ENCODE measurements at places on chromosomes 11 and 22. TPM values are rescaled to one million over a fixed set of nuclear protein-coding genes. Genes with fewer than 3 reads are reported as not detected.

The CCDC157 gene
- total RNA-seq: 4.5 TPM

The CADM1 gene
- 4.1 TPM for total RNA-seq

The RASSF10 gene
- not detected for total RNA-seq

The EXPH5 gene
- 0.05 TPM for total RNA-seq

The TUBA8 gene
- total RNA-seq: 0.91 TPM

The OR10W1 gene
- not detected for total RNA-seq

The FUT4 gene
- 3.2 TPM for total RNA-seq

The ANO9 gene
- total RNA-seq: not detected

The HTR3A gene
- total RNA-seq: not detected

The IGF2 gene
- 31.5 TPM for total RNA-seq

The TRIM51 gene
- not detected for total RNA-seq

The PUS3 gene
- total RNA-seq: 6.8 TPM

The TRIM48 gene
- not detected for total RNA-seq

The HDAC10 gene
- total RNA-seq: 30.4 TPM

DNA sequence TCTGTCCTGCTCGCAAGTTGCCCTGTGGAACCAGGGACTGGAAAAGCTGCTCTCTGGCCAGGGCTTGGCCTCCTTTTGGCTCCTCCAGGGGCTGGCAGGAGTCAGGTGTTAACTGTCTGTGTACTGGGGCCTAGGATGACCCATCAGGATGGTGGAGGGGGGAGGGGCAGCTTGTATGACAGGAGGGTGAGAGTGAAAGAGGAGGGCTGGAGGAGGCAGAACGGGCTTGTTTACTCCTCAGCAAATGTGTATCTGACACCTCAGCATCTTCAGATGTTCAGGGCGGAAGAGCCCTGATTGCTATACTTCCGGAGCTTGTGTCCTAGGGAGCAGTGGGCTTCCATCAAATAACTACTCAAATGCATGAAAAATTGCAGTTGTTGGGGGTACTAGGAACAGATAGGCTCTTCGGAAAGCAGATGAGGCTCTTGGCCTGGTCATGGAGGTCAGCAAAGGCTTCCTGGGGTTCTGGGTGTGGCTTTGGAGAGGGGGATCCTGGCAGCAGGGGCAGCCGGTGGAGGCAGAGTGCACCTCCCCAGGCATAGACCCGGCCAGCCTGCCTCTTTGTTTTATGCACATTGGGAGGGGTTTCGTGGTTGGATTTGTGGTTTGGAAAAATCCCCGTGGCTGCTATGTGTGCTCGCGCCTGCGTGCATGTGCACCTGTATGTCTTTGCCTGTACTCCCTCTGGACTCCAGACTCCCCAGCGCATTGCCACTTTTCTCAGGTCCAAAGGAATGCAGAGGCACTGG, 31.2 kb downstream of the CD82 start:
- no peak for DNase-seq

- peak; percentile 14 for DNase-seq
Observed at GRCh38 chr11:101127197-101127698, 2.4 kb downstream of the PGR start.

GRCh38 chr11:46238078-46238966, 39.1 kb upstream of the CREB3L1 start:
- DNase-seq: peak; percentile 67

DNA sequence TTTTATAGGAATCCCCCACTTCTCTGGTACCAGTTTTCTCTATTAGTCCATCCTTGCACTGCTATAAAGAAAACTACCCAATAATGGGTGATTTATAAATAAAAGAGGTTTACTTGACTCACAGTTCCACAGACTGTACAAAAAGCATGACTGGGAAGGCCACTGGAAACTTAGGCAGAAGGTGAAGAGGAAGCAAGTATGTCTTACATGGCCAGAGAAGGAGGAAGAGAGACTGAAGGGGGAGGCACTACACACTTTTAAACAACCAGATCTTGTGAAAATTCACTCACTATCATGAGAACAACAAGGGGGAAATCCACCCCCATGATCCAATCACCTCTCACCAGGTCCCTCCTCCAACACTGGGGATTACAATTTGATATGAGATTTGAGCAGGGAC, 68.9 kb upstream of the GNAZ start:
- no peak for DNase-seq

DNA sequence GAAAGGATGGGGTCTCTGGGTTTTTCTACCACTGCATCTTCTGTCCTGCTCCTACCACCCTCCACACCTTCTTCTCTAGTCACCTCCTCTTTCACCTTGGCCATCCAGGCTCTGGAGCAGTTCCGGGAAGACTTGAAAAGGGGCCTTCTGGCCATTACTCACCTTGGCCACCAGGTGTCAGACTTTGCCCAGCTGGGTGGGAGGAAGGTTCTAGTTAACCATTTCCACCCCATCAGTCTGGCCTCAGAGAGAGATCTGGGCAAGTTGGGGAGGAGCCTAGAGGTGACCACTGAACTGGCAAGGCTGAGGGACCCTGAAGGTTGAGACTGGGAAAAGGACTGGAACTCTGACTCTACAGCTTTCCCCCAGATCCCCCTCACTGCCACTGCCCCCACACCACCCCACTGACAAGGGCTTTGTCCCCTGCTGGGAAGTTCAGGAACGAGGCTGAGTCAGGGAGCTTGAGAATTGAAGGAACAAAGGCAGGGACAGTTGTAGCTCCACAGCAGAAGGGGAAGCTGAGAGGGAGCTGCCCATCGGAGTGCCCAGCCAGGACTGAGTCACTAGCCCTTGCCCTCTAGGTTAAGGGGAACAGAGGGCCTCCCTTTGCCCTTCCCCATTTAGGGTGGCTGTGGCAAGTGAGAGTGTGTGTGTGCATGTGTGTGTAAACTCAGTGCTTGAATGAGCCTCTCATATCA, 3.7 kb upstream of the POLD4 start:
- DNase-seq: peak; percentile 91

GRCh38 chr11:20000351-20001134, 159.7 kb downstream of the DBX1 start:
- DNase-seq: no peak

GRCh38 chr11:15720460-15720859, 605.7 kb downstream of the INSC start:
- no peak for DNase-seq

GRCh38 chr11:57539342-57539741, 1.9 kb downstream of the SMTNL1 start:
- DNase-seq: no peak

DNA sequence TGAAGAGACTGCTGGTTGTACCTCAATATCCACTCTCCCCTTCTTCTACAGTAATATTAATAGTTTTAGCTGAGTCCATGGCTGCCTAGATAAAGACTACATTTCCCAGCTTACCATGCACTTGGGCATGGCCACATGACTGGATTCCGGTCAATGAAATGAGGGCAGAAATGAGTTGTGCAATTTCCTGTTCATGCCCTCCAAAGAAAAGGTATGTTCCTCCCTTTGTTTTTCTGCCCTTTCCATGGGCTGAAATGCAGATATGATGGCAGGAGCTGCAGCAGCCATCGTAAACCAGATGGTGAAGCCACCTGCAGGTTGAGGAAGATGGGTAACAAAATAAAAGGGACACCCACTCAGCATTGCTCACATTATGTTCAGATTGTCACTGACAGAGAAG, 15.3 kb upstream of the ELFN2 start:
- DNase-seq: no peak

- peak; percentile 44 for DNase-seq
Observed at GRCh38 chr11:2804701-2805387, 80.7 kb downstream of the CDKN1C start.

GRCh38 chr11:33869481-33870422, 22.1 kb downstream of the LMO2 start:
- DNase-seq: no peak

- no peak for DNase-seq
Observed at GRCh38 chr11:83174008-83174407, 17.1 kb downstream of the PCF11 start.

GRCh38 chr22:40043081-40043480, 48.3 kb downstream of the FAM83F start:
- no peak for DNase-seq

GRCh38 chr11:38927993-38928392, 2330.0 kb upstream of the RAG2 start:
- no peak for DNase-seq

- no peak for DNase-seq
Observed at GRCh38 chr22:43890901-43891331, 897 bp downstream of the PNPLA5 start.

DNA sequence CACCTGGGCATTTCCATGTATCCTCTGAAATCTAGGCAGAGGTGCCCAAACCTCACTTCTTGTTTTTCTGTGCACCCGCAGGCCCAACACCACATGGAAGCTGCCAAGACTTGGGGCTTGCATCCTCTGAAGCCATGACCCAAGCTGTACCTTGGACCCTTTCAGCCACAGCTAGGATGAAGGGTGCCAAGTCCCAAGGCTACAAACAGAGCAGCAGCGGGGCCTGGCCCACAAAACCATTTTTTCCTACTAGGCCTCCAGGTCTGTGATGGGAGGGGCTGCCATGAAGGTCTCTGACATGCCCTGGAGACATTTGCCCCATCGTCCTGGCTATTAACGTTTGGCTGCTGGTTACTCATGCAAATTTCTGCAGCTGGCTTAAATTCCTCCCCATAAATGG, 20.4 kb upstream of the EIF4G2 start:
- no peak for DNase-seq

DNA sequence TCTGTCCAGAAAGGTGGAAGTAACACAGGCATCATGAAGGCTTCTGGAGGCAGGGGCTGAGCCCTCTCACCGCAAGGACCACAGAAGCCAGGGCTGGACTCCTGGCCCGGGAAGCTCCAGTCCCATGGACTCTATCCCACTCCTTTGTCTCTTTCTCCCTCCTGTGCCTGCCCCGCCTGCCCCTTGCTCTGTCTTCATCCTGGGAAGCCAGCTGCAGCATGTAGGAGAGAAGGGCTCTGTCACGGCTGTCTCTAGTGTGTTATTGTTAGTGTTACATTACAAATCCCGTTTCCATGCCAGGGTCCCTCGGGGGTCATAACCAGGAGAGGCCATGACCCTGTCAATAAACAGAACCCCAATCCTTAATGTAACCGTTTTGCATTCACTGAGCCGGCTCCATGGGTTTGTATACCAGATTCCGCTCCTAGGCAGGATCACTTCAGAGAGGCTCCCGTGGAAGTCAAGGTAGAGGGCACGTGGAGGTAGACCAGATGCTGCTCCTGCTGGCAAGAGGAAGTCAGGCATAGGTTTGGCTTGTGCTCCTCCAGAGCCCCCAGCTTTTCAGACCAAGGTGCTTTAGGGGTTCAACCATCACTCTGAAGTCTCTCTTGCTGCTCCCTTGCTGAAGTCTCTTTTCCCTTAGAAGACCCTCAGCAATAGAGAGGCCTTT, 293.2 kb downstream of the ETS1 start:
- no peak for DNase-seq

DNA sequence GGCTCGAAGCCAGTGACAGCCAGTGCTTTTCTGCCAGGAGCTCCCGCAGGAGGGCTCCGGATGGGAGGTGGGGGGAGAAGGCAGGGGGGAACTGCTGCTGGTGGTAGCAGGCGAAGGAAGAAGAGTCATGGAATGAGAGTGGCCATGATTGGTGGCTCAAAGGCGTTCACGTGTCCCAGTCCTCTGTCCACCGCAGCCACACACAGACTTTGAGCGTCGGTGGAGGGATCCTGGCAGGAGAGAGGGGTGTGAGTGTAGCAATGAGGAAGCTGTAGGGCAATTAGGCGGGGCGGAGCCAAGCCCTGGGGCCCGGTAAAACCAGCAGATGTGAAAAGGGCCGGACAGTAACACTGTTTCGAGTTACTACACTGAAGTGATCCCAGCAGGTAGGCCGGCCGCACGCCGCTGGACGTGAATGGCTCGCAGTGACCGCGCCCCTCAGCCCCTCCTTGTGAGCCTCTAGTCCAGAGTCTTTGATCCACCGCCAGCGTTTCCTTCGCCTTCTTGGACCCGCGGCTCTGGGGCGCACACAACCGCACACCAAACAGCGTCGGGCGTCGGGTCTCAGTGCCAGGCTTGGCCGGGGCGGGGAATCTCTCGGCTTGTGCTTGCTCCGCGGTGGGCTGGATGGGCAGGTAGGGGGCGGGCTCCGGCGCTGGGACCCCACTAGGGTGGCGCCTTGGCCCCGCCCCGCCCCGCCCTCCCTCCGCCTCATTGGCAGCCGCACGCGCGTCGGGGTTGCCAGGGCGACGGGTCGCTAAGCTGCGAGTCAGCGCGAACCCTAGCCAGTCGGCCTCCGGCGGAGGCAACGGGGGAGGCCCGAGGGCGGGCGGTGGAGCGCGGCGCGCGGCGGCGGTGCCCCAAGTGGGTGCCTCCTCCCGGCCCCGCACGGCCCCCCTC, at the start of gene LRRC10B:
Gene LRRC10B, plus strand, starts transcription at position 788 of the 900 bp plus-strand sequence. CDS start 250 bp downstream, outside the sequence.
- DNase-seq: no peak

- DNase-seq: no peak
Observed at GRCh38 chr11:128246364-128246801, 341.0 kb downstream of the ETS1 start.

- no peak for DNase-seq
Observed at GRCh38 chr11:93497596-93497995, 45.6 kb downstream of the SMCO4 start.

GRCh38 chr22:40443732-40444131, 73.3 kb downstream of the SGSM3 start:
- DNase-seq: peak; percentile 22

DNA sequence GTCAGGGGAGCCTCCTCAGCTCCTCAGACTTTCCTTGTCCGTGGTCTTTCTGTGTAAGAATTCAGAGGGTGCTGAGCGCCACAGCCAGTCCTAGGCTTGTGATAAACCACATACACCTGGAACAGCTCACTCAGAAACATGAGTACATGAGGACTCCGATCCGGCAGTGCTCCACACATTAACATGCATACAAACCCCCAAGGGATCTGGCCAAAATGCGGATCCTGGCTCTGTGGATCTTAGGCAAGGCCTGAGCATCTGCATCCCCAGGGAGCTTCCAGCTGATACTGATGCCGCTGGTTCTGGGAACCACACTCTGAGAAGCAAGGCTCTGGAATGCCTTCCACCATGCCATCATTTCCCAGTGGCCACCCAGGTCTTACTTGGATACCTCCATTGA, 20.6 kb upstream of the OPCML start:
- no peak for DNase-seq

- no peak for DNase-seq
Observed at GRCh38 chr11:81916451-81916850, 817.2 kb downstream of the FAM181B start.

DNA sequence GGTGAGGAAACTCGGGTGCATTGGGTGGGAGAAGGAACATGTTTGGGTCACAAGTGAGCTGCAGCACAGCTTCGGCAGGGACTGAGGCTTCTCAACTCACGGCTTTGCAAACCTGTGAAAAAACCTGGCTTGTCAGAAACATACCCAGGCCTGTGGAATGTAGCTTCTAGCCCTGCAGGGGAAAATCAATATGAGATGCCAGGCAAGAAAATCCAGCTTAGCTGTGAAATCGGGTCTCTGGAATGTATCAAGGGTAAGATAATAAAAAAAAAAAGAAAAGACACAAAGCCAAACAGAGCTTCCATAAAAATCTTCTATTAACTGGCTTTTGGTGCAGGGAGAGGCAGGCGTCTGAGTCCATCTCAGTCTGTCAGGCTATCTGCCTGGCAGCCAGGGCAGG, 28.5 kb downstream of the UQCR10 start:
- no peak for DNase-seq

- no peak for DNase-seq
Observed at GRCh38 chr11:35398881-35399280, 20.5 kb downstream of the SLC1A2 start.

GRCh38 chr11:62138630-62139425, 15.0 kb downstream of the INCENP start:
- DNase-seq: peak; percentile 41

Data from SJSA1 (cell line).